ENCODE measurements at places on chromosomes 7 and 10.

DNA sequence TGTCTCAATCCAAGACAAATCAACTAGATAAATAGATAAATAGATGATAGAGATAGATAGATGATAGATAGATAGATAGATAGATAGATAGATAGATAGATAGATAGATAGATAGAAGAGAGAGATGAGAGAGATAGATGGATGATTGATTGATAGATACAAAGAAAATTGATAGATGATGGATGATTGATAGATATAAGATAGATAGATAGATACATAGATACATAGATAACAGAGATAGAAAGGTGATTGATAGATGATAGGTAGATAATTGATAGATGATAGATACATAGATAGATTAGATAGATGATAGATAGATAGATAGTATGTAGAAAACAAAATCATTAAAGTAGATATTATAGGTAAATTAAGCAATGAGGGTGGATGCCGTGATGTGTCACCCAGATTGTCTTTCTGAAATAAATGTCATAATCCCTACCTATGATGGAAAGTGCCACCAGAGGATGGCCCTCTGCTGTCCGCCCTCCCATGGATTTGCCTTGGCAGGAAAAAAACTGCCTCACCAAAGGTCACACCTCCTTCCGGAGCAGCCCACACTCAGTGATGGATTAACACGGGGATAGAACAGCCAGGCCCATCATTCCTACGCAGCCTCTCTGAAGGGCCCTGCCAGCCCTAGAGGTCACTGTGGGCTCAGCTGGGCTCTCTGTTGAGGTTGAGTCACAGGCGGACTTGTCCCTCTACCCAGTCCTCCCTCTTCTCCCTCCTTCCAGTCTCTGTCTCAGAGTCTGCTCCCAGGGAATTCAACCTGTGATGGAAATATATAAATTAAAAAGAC is 50.8 kb downstream of the KCNH2 start:
- no peak for DNase-seq
- no peak overlapping the region for H3K27ac ChIP-seq
- H3K4me1 ChIP-seq, result no peaks in the 10 kb centered on the region

DNA sequence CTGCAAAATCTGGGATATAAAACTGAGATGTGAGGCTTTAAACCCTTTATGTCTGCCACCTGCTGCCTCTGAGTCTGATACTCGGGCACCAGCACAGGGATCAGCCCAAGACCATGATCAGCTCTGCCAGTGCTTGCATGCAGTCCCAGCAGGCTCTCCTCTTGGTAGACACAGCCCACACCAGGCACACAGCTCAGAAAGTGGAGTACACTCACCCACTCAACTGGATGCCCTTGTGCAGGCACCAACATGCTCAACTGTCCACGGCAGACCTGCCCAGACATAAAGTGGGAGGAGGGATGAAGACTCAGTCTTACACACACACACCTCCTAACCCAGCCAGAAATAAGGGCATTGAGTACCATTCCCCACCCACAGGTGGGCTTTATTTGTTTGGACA is 18.2 kb upstream of the MYH16 start:
- no peaks in the 10 kb centered on the region for H3K4me1 ChIP-seq
- no peaks in the 10 kb centered on the region for H3K36me3 ChIP-seq
- H3K4me3 ChIP-seq, result no peak overlapping the region
- H3K27ac ChIP-seq, result no peak overlapping the region

DNA sequence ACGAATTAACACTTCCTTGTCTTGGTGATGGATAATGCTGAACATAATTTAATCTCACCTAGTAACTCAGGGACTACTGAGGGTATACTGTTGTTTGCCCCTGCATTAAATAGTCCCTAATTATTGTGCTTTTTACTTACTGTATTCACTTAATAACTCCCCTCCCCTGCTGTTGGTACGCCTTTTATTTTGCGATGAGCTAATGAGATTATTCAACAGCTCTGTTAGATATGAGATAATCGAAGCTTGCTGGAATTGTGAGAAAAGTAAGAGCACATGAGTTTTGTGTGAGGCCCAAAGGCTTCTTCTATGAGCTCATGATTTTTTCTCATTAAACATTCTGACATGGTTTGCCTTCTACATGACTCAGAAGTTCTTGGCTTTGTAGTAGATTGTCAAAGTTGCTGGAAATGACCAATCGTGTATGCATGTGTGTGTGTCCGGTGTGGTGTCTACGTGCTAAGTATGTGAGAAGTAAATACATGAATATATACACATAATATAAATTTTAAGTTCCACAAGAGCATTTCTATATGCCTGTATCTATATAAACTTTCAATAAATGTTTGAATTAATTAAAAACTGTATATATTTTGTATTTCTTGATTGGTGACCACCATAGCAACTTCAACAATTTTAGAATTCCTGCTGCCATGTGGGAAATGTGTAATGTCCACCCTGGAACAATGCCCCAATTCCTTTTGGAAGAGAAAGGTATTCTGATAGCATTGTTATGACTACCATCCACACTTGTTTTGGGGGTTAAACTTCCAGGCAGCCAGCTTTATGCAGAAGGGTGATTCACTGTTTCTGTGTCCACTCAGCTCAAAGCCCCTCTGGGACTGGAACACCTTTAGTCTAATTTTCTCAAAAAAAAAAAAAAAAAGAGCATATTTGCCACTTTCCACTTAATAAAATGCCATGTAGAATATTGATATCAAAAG is 106.2 kb downstream of the SAMD9 start:
- H3K27me3 ChIP-seq, result no peaks in the 10 kb centered on the region
- H3K36me3 ChIP-seq, result no peaks in the 10 kb centered on the region
- DNase-seq, result no peak
- H3K4me1 ChIP-seq, result no peaks in the 10 kb centered on the region
- H3K27ac ChIP-seq, result no peak overlapping the region
- H3K4me3 ChIP-seq, result no peak overlapping the region

- H3K4me1 ChIP-seq, result peaks cover 3% of the 10 kb centered on the region
- H3K4me3 ChIP-seq, result no peak overlapping the region
- no peak for DNase-seq
- no peak overlapping the region for H3K27ac ChIP-seq
These were observed 4.6 kb downstream of the PDIA4 start for GRCh38 chr7:149023662-149024061.

GRCh38 chr10:88926566-88927415 is 25.8 kb downstream of the ACTA2 start:
- H3K4me1 ChIP-seq, result no peaks in the 10 kb centered on the region
- DNase-seq, result no peak
- no peaks in the 10 kb centered on the region for H3K36me3 ChIP-seq
- H3K27ac ChIP-seq, result no peak overlapping the region
- H3K27me3 ChIP-seq, result no peaks in the 10 kb centered on the region

- no peak overlapping the region for H3K4me3 ChIP-seq
- no peak overlapping the region for H3K27ac ChIP-seq
- peaks cover 5% of the 10 kb centered on the region for H3K36me3 ChIP-seq
- no peaks in the 10 kb centered on the region for H3K4me1 ChIP-seq
- peak; percentile 44 for DNase-seq
These were observed 97.3 kb downstream of the CLEC2L start for GRCh38 chr7:139620676-139621344.

DNA sequence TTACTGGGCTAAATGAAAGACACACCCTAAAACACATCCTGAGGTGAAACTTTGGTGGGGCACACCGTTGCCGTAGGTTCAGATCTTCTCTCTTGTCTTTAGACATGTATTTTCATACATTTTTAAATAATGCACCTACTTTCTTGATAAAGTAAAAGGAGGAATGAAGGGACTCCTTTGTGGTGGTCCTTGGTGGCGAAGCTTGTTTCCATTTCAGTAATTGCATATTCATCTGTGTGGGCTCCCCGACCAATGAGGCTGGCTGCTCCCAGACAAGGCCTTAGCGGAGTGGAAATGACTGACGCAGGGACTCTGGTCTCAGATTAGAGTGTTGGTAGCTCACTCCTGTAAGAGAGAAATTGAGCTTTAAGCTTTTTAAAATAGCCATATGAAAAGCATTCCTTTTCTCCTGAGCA is 815 bp downstream of the CCSER2 start:
- H3K4me3 ChIP-seq, result peak overlapping the region; percentile 85
- DNase-seq, result no peak
- no peaks in the 10 kb centered on the region for H3K36me3 ChIP-seq
- H3K4me1 ChIP-seq, result no peaks in the 10 kb centered on the region
- H3K27ac ChIP-seq, result peak overlapping the region; percentile 91

DNA sequence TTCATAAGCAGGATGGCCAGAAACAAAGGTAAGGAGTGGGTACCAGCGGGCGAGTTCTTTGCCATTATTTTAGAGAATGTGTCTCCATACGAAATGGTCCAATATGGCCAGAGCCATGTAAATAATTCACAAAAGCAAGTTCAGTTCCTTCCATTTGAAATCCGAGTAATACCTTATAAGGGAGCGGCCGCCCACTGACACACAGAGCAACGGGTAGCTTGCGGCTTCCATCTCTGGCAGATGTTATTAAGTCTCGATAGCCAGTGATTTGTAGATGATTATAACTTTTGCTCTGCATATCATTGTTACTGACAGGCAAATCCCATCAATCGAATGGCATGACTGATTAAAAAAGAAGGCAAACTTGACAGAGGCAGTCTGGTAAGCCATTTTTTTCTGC is 63.2 kb downstream of the GFRA1 start:
- no peaks in the 10 kb centered on the region for H3K4me1 ChIP-seq
- no peak overlapping the region for H3K4me3 ChIP-seq
- DNase-seq, result no peak

- H3K27me3 ChIP-seq, result no peaks in the 10 kb centered on the region
- peak overlapping the region; percentile 64 for H3K27ac ChIP-seq
- H3K4me1 ChIP-seq, result peaks cover 22% of the 10 kb centered on the region
- DNase-seq, result no peak
- H3K4me3 ChIP-seq, result no peak overlapping the region
These were observed 31.8 kb upstream of the ABCA13 start for GRCh38 chr7:48139459-48139858.

DNA sequence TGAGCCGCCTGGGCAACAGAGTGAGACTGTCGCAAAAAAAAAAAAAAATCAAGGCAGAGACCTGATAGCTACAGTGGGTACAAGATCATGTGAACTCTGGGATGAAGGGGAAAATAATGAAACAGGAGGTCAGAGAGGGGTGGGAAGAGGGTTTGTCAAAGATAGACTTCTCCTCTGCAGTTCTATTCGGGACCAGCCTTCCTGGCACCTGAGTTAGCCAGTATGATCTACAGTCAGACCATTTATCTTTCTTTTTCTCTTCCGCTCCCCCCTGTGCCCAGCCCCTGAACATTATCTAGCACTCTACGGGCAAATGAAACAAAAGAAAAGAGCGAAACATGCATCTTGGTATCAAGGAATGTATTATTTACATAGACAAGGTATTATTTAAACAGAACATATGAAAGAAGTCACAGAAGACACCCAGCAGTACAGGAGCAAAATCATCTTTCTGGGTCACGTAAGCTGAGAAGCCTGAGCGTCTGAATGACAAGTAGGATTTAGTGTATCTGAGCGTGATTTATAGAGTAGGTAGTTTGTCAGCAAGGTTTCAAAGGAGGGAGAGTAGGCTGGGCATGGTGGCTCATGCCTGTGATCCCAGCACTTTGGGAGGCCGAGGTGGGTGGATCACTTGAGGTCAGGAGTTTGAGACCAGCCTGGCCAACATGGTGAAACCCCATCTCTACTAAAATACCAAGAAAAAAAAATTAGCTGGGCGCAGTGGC is 109.0 kb downstream of the PRKCQ start:
- H3K4me1 ChIP-seq, result no peaks in the 10 kb centered on the region
- H3K27me3 ChIP-seq, result no peaks in the 10 kb centered on the region
- no peak overlapping the region for H3K27ac ChIP-seq
- H3K4me3 ChIP-seq, result no peak overlapping the region
- no peak for DNase-seq

DNA sequence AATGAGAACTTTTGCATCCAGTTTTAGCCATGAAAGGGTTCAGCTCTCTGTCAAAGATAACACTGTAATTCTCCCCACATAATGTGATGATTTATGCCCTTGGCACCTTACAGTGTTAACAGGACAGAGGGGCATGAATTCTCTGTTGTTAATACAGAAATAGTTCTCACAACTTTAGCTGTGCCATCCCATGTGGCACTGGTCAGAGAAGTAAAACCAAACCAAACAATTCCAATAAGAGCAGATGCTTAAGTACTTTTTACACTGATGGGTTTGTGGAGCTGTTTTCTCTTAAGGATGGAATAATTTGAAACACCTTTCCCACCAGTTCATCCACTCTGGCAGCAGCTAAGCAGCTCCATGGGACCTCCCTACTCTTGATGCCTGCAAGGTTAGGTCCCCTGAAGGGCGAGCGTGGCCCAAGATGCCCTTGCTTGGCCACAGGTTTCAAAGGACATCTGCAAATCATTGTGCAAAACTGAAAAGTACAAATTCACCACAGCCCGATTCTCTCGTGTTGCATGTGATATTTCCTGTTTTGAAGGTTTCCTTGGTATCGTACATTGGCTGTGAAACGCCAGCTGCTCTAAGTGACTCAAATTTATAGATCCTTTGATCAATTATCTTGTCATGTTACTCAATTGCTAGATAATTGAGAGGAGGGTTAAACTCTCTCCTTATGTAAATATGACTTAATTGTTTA is 82.5 kb upstream of the CREB5 start:
- H3K4me1 ChIP-seq, result no peaks in the 10 kb centered on the region
- no peak overlapping the region for H3K27ac ChIP-seq
- no peaks in the 10 kb centered on the region for H3K27me3 ChIP-seq
- no peak for DNase-seq
- H3K4me3 ChIP-seq, result no peak overlapping the region

DNA sequence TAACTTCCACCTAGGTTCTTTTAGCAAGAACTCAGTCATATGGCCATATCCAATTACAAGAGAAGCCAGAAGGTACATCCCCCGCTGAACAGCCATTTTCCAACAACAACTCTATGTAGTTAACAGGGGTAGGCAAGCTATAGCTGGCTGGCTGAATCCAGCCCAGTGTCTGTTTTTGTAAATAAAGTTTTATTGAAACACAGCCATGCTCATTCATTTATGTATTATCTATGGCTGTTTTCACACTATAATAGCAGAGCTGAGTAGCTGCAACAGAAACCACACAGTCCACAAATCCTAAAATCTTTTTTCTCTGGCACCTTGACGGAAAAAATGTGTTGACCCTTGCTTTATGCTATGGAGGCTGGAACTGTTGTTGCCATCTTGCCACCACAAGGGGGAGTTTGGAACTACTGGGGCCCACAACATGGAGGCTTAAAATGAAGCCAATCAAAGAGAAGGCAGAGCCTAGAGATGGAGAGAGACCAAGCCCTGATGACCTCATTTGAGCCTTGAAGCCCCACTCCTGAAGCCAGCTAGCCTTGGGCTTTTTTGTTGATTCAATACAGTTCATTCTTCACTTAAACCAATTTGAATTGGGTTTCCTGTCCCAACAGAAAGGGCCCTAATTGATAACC is 33.3 kb upstream of the XPNPEP1 start:
- peak; percentile 27 for DNase-seq
- no peaks in the 10 kb centered on the region for H3K27me3 ChIP-seq
- H3K36me3 ChIP-seq, result no peaks in the 10 kb centered on the region
- peaks cover 28% of the 10 kb centered on the region for H3K4me1 ChIP-seq
- H3K4me3 ChIP-seq, result no peak overlapping the region
- H3K27ac ChIP-seq, result no peak overlapping the region

DNA sequence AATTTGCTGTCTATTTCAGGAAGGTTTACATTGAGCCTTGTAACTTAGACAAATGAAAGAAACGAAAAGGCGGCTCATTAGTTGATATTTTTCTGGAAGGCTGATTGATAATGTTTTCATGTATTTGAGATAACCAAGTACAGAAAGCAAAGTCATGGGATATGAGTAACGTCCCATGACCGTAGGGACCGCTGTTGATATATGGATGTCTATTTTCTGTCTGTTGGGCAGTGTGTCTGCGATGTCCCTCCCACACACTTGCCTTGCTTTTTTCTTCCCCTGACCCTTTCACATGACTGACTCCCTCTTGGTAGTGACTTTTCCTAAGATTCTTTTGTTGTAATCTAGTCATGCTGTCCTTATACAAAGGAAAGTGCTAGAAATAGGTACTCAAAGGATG is 57.0 kb upstream of the GPR158 start:
- H3K4me1 ChIP-seq, result no peaks in the 10 kb centered on the region
- no peaks in the 10 kb centered on the region for H3K36me3 ChIP-seq
- DNase-seq, result no peak
